NCI-H226 (cell line): ENCODE measurements at places on chromosomes 11 and 22.

DNA sequence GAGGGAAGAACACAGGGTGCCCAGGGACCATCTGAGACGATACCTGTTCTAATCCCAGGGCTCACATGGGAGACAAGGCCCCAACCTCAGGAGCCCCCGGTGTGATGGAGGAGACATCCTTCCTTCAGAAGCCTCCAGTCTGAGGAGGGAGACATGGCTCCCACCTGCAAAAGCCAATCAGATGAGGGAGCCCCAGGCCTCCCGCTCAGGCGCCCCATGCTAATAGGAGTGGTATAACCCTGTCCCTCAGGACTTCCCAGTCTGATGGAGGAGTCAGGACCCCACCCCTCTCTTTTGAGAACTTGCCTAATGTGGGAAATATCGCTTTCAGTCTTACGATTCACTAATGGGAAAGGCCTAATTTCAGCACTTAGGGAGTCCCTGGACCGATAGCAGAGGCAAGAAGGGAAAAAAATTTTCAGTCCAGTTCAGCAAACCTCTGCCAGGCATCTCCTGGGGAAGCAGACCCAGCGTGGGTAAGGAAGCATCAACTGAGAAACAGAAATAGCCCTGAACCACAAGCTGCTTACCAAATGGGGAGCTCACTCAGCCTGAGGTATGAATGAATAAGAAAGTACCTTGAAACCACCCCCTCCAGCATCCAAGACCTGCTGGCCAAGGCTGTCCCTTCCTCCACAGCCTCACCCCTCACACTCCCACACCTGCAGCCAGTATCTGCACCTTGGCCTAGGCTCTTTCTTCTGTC, 5.9 kb downstream of the ARRB1 start:
- DNase-seq = no peak

DNA sequence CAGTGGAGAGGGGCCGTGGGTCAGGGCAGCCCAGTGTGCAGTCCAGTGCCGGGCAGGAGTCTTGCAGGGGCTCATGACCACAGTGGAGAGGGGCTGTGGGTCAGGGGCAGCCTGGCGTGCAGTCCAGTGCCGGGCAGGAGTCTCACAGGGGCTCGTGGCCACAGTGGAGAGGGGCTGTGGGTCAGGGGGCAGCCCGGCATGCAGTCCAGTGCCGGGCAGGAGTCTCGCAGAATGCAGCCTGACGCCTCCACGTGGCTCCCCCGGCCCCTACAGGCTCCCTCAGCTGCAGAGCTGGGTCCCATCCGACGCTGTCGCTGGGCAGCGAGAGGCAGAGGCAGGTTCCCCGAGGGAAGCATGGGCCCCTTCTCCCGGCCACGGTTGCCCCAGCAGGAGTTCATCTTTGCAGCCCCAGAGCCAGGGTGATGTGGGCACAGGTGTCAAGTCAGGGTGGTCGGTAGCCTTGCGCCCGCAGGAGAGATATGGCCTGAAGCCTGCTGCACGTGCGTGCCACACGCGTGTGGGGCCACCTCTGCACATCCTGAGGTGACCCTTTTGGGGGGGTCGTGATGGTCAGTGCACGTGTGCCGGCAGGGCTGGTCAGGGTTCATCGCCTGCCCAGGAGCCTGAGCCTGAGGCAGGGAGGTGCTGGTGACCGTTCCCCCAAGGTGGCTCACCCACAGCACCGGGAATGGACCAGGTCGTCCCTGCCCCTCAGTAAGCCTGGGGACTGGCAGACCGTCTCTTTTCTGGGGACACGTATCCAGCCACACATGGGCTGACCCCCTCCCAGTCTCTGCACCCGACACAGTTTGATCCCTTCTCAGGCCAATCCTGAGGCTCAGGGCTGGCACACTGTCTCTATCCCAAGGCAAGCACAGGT, 2.9 kb downstream of the IFITM5 start:
- no peak for DNase-seq

DNA sequence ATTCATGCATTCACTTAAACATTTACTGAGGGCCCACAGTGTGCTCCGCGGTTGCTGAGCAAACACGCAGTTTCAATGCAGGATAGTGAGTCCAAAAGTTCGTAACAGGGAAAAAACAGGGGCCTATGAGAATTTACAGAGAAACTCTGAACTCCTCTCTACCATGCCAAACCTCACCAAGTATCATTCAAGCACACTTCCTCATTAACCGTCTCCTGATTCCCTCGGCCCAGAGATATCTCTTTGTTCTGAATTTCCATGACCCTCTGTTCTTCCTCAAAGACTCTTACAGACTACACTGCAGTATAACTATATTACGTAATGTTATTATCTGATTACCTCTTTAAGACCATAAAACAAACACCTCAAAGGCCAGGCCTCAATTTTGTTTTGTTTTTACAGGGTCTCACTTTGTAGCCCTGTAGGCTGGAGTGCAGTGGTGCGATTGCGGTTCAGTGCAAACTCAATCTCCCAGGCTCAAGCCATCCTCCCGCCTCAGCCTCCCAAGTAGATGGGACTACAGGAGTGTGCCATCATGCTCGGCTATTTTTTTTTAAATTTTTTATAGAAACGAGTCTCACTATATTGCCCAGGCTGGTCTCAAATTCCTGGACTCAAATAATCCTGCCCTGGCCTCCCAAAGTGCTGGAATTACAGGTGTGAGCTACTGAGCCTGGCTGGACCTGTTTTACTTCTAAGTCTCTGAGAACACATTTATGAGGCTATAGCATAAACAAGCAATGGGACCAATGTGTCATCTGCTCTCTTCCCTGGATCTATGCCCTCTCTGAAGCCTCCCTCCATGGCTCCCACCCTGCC, 3.6 kb downstream of the HPS4 start:
- no peak for DNase-seq

DNA sequence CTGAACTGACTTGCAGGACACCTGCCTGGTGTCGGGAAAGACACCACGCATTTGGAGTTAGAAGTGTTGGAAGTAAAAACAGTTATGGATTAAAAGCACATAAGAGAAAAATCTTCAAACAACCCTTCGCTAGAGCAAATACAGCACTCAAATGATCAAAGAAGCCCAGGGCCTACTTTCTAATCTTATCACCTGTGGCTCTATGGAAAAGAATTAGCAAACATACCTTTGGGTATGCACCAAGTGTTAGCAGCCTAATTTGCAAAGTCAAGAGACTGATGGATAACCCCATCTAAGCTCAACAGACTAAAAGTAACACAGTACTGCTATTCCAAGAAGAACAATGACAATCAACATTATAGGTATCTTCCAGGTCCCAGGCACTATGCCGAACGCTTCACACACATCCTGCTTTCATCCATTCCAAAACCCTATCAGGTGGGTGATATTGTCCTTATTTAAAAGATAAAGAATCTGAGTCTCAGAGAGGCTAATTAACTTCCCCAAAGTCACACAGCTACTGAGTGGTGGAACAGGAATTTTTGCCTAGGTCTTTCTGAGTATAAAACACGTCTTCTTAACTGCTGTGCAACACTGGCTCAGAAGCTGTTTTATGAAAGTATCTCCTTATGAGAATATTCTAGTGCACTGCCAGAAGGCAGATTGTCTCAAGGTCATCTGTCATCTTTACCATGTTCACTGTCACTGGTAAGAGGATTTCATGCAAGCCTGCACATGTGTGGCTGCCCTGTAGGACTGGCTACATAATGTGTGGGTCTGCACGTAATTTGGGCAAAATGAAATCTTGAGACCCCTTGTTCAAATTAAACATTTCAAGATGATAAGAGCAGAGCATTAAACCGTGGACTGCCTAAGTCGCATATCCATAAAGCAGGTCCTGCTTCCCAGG, 16.4 kb downstream of the SLC1A2 start:
- no peak for DNase-seq

- DNase-seq = no peak
These were observed 56.8 kb downstream of the PRR5L start for GRCh38 chr11:36352922-36353321.
